Left lung (tissue), 14 donors: ENCODE measurements at places on chromosomes 1 and 21. TPM values are rescaled to one million over a fixed set of nuclear protein-coding genes. Genes with fewer than 3 reads are reported as not detected.

MYOM3 gene
- total RNA-seq, result 0.44 TPM

SNAPIN gene
- 35.5 TPM for total RNA-seq

LRRC71 gene
- 3.5 TPM for total RNA-seq

ZNF281 gene
- 25.3 TPM for total RNA-seq

PLA2G2D gene
- not detected for total RNA-seq

VTCN1 gene
- not detected for total RNA-seq

CELA2A gene
- total RNA-seq, result not detected

ARMH1 gene
- 6.4 TPM for total RNA-seq

NBPF19 gene
- total RNA-seq, result 17.4 TPM

TMPRSS3 gene
- total RNA-seq, result 4.8 TPM

MAP1LC3C gene
- 0.92 TPM for total RNA-seq

MPC2 gene
- 54.0 TPM for total RNA-seq
